ENCODE measurements at places on chromosomes 12 and 14.

DNA sequence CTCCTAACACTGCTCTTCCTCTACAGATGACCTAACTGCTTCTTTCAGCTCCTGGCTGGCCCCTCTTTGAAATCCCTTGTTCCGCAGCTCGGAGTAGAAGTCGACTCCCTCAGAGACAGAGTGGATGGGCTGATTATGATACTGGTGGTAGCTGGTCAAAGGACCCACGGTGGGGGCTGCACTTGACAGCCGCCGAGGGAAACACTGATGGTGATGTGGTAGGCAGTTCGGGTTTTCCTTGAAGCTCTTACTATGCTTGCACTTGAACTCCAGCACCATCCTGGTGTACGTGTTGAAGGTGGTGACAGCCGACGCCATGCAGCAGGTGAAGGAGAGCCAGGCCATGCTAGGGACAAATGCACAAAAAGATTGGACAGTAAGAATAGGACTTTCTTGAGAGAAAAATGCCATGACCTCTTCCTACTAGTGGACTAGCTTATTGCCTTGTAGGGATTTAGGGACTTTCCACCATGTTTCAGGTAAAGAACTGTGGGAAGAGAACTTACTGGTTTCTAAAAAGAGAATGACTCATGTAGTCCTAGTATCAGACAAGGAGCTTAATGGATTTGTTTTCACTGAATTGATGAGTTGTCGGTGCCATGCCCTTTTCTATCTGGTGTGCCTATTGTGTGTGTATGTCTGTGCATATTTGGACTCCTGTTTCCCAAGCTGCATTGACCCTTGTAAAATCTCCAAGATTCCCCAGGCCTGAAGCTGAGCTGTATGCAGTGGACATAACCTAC is 18.4 kb downstream of the GSG1 start:
- DNase-seq: no peak

- DNase-seq: no peak
These were observed 1.1 kb upstream of the INSM2 start for GRCh38 chr14:35532783-35533356.

GRCh38 chr12:124694250-124694649 is 126.8 kb upstream of the NCOR2 start:
- no peak for DNase-seq

- no peak for DNase-seq
These were observed 16.0 kb upstream of the FOS start for GRCh38 chr14:75262641-75263040.

- DNase-seq: no peak
These were observed 14.2 kb downstream of the FGF6 start for GRCh38 chr12:4431436-4431835.

- no peak for DNase-seq
These were observed 59.4 kb downstream of the HELB start for GRCh38 chr12:66361703-66362102.

- DNase-seq: no peak
These were observed 585.6 kb upstream of the MIS18BP1 start for GRCh38 chr14:45838597-45838996.

DNA sequence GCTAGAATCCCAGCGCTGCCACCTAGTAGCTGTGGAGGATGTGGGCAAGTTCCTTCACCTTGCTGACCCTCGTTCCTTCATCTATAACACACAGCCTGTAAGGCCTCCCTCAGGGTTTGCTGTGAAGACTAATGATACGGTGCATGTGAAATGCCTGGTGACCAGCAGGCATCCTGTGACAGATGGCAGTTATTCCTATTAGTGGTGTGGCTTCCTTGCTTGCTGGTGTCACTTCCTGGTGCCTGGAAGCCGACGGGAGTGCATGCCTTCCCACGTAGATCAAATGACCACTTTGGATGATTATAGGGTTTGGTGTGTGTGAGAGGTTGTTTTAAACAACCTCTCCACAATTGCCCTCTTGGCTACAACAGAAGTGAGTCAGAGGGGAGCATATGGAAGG is 894.9 kb downstream of the VRK1 start:
- DNase-seq: no peak

DNA sequence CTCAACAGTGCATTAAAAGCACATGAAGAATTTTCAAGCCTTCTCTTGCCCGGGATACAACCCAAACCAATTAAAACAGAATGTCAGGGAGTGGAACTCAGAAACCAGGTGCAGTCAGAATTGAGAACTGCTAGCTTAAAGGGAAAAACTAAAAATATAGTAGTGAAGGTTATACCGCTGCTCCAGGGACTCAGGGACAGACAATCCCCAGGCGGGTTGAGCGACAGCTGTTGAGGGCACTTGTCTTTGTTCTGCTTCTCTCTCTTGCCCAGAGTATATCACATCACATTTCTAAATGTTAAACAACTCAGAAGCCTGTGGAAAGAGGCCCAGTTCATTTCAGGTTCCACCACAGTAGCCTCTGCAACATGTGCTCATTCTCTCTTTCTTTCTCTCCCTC is 93.1 kb downstream of the SLC5A8 start:
- no peak for DNase-seq

GRCh38 chr12:121087467-121088194 is 45.0 kb upstream of the P2RX7 start:
- DNase-seq: no peak

- no peak for DNase-seq
These were observed 4.3 kb upstream of the HOXC12 start for GRCh38 chr12:53950437-53950773.

GRCh38 chr14:100988411-100988900 is 84.9 kb upstream of the RTL1 start:
- DNase-seq: no peak

GRCh38 chr14:23294734-23295561 is 7.7 kb downstream of the PPP1R3E start:
- peak; percentile 56 for DNase-seq

DNA sequence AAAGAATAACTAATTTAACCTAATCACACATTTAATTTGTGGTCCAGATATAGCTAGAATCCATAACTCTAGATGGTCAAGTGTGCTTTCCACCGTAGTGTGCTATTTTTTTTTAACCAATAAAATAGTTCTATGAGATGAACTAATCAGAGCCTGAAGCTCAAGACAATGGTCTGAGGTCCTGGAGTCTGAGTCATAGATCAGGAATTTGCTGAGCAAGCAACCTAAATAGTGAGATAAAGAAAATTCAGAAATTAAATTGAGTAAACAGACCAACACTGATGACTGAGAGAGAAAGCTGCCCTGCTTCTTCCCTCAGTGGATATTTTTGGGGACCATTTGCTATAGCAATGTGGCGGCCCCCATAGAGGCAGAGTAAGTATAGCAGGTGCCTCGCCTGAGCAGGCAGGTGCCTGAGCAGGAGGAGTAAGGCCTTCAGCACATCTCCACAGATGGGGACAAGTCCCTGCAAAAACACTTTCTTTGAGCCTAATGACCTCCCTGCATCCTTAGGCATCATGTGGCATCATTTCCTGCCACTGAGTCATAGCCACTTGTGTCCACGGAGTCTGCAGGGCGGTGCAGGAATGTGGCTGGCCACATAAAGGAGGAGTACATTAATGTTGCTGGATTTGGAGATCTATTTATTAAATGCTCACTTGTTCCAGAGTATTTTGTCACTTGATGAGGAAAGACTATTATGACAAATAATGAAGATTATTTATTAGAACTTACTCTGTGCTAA is 13.9 kb upstream of the CLEC4E start:
- DNase-seq: no peak

GRCh38 chr12:92529944-92530343 is 172.8 kb upstream of the PLEKHG7 start:
- DNase-seq: no peak

DNA sequence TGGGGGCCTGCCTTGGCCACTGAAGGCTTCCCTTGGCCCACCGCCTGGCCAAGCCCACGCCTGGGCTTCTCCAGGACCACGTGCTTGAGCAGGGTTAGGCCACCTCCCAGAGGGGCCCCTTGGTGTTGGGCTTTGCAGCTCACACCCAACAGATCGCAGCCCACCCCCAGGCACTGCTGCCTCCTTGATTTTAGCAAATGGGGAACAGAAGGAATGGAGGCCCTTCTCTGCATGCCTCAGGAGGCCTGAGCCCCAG is 23.3 kb downstream of the RAB35 start:
- DNase-seq: no peak

DNA sequence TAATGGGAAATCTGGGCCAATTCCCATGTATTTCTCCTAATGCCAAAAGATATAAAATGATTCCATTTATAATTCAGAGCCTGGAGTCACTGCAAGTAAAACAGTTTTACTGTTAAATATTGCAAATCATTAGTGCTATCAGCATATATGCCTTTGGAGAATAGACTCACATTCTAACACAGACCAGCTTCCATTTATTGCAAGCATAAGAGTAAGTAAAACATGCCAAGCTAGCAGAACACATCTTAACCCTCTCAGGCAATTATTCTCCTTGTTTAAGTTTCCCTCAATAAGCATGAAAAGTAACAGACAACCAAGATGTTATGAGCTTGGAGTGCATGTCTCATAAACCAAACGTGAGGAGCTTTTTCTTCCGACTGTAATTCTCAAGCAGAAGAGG is 173.9 kb upstream of the GRIP1 start:
- DNase-seq: no peak

GRCh38 chr14:32450919-32451675 is 122.0 kb downstream of the AKAP6 start:
- no peak for DNase-seq

GRCh38 chr12:57029457-57029856 is 13.1 kb upstream of the TAC3 start:
- DNase-seq: no peak

- no peak for DNase-seq
These were observed 190.6 kb downstream of the PHLDA1 start for GRCh38 chr12:75840994-75841355.

GRCh38 chr14:23175823-23176222 is 7.6 kb downstream of the SLC7A8 start:
- no peak for DNase-seq
